Choroid plexus epithelial cell (primary cell): ENCODE measurements at places on chromosomes 7 and 10.

DNA sequence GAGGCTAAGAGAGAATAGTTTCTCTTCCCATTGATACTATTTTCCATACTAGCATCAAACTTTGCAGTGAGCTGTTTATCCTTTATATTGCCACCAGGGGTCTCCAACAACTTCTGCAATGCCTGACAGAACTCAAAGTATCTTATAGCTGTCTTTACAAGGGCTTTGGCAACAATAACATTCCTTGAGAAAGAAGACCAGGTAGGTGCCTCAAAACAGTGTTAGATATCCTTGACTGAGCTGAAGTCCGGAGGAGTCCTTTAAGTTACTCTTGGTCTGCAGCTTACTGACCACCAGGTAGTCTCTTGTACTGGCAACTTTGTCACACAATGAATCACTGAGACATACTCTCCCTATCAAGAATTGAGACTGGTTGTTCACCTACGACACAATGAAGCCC is 30.0 kb upstream of the TES start:
- peak; percentile 85 for DNase-seq

- DNase-seq: no peak
Measured at GRCh38 chr10:110479710-110480109, 18.0 kb upstream of the DUSP5 start.

GRCh38 chr10:72480861-72481260 is 126.1 kb upstream of the DNAJB12 start:
- no peak for DNase-seq

GRCh38 chr7:27171637-27172314 is 2.3 kb downstream of the HOXA10 start:
- no peak for DNase-seq

DNA sequence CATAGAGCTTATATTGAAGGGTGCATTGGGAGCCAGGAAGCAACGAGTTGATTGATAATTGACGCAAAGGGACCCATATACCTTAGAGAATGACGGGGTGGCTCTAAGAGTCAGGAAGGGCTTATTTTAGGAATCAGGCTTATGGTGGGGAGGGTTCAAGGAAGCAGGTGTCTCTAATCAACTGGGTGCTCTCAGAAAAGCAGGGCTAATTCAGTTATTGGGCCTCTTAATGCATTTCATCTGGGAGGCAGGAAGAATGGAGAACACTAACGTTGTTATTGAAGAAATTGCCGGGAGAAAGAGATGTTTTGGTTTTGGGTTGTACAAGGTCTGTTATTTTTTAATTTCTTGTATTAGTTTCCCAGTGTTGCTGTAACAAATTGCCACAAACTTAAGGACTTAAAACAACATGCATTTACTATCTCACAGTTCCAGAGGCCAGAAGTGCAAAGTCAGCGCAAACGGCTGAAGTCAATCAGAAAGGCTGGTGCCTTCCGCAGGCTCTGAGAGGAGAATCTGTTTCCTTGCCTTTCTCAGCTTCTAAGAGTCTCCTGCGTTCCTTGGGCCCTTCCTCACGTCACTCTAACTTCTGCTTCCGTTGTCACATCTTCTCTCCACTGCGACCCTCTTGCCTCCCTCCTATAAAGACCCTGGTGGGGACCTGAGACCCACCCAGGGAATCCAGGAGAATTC is 328.4 kb upstream of the C7orf33 start:
- no peak for DNase-seq

DNA sequence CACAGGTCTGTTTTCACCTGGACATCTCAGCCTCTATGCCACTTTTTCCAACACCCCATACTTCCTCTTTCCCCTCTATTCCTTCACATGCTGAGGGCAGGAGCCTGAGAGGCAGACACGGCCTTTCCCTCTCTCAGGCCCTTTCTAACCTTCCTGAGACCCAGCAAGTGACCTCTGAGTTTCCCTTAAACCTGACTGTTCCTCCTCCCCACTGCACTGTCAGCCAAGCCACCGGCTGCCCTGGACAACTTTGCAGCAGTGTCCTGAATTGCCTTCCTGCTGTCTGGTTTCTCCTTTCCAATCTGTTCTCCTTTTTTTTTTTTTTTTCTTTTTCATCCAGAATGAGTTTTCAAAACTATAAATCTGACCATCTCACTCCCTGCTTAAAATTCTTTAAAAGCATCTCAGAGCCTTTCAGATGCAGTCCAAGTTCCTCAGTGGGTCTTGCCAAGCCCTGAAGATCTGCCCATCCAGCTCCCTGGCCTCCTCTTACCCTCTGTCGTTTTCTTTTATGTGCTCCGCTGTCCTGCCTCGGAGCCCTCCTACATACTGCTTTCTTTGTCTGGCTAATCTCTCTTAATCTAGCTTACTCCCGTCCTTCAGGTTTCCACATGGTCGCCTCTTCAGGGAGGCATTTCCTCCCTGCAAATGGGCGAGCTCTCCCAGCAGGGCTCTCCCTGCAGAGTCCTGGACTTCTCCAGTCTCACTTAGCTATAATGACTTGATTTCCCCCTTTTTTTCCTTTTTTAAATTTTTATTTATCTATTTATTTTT is 30.5 kb downstream of the SLC13A4 start:
- DNase-seq: no peak

- DNase-seq: no peak
Measured at GRCh38 chr10:88961266-88961665, 8.7 kb upstream of the ACTA2 start.

- no peak for DNase-seq
Measured at GRCh38 chr10:51800121-51800520, 100.7 kb upstream of the CSTF2T start.

DNA sequence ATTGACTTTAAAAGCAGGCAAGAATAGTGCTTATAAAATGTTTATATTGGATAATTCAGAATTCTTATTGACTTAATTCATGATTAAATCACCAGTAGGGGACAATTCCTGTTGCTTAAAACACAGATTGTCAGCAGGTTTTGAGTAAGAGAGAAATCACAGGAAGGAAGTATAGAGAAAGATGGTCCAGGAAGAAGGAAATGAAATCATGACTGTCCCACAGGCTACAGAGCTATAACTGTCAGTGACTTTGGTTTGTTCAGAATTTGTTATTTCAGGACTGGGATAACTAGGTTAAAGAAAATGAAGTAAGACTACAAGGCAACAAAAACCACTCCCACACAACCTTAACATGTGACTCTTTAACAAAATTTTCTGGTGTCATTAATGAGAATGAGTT is 6.8 kb downstream of the GNGT1 start:
- DNase-seq: no peak

- DNase-seq: no peak
Measured at GRCh38 chr7:131369354-131369753, 41.7 kb downstream of the MKLN1 start.

DNA sequence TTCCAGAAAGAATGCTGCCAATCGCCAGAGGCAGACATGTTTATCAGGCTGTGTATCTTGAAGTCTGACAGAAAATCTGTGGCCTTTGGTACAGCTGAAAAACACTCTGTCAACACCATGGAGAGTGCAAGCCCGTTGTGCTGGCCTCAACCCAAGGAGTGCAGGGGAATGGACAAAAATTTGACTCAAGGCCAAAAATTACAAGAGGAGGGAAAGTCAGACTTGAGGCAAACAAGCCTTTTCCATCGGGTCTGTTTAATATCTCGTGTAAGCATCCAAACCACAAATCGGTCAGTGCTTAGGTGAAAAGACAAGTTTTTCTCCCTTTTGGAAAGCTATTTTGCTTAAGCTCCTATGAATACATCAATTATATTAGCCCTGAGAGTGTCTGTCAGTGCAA is 305.3 kb upstream of the NFE2L3 start:
- peak; percentile 99 for DNase-seq

DNA sequence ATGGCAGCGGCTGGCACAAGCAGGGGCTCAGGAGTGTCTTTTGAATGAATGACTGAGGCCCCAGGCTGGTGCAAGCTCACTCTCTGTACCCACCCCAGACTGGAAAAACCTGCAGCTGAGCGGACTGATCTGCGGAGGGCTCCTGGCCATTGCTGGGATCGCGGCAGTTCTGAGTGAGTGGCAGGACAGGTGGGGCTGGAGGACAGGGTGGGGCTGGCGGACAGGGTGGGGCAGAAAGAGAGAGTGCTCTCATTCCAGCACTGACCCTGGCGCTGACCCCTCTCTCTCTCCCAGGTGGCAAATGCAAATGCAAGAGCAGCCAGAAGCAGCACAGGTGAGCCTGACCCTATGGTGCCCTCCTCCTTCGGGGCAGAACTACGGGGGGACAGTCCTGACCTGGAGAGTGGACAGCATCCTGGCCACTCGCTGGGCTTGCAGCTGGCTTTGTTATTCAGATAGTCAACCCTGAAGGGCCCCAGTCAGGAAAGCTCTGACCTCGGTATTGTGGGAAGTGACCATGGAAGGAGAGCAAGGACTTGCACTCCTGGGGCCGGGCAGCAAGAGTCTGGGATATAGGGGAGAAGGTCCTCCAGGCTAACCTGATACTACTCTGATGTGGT is 4.1 kb downstream of the FXYD4 start:
- no peak for DNase-seq

GRCh38 chr7:134083766-134084487 is 43.2 kb upstream of the LRGUK start:
- DNase-seq: peak; percentile 15

DNA sequence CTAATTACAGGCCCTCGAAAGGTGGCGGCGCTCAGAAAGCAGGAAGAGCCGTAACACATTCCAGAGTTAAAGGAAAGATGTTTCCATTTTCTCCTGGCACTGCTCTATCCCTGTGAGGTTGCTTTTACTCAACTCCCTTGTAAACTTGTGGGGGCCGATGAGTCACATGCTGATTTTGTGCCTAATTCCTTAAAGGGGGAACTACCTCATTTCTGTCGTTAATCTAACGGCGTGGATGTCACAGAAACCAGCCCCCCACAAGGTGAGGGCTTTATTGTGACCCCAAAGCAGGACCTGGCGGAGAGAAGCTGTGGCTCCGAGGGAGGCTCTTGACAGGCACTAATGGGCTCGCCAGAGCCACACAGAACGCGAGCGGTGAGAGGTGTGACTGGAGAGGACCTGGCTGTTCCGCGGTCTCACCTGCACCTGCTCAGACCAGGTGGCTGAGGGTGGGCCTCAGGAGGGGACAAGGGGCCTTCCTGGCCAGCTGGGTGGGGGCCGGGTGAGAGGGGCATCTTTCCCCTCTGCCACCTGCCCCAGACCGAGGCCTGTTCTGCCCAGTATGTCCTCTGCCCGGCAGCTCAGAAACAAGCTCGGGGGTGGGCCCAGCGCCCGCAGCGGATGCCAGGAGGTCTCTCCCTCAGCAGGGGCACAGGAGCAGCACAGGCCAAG is 50.9 kb downstream of the CALML3 start:
- DNase-seq: peak; percentile 49

GRCh38 chr10:14686356-14686755 is 88.3 kb downstream of the FAM107B start:
- DNase-seq: no peak
